Hepatic stellate cell (primary cell): ENCODE measurements at places on chromosomes 6 and 20.

GRCh38 chr6:123777563-123777962, 26.1 kb upstream of the NKAIN2 start:
- no peak for DNase-seq

DNA sequence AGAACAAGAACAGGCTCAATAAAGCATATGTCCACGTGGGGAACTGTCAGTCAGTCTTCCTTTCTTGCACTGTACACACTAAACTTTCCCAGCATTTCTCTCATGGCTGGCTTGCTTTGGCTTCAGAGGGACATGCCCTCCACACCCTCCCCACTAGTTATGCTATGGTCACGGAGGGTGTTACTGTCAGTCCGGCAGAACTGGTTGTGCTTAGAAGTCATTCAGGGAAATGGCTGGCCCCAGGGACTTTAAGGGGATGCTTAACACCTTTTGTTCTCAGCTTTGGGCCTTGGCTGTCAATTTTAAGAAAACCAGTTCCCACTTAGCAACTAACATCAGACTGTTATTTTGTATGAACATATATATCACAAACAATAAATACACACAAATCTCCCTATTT, 55.1 kb downstream of the ELOVL5 start:
- DNase-seq, result no peak

DNA sequence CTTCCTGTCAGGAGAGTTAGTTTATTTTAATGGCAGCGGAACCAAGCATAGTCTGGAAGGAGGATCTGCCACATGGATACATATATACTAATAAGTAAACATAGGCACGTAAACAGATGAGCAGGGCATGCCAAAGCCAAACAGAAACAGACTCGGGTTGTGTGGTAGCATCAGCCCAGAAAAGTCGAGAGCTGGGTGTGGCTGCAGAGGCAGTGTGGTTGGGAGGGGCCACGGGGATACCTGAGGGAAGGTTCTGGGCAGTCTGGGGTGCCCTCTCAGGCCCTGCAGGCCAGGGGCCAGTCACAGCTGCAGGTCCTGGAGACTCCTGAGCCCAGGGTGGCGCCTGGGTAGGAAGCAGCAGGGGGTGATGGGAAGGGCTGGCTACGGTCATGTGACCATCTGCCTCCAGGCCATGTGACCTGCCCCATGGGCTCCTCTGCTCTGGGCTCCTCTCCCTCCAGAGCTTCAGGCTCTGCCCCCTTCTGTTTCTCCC, 42.8 kb upstream of the MRPS10 start:
- DNase-seq, result no peak

GRCh38 chr6:90478278-90478677, 108.6 kb downstream of the MAP3K7 start:
- DNase-seq, result no peak

GRCh38 chr6:134626086-134626485, 308.2 kb upstream of the SGK1 start:
- no peak for DNase-seq

DNA sequence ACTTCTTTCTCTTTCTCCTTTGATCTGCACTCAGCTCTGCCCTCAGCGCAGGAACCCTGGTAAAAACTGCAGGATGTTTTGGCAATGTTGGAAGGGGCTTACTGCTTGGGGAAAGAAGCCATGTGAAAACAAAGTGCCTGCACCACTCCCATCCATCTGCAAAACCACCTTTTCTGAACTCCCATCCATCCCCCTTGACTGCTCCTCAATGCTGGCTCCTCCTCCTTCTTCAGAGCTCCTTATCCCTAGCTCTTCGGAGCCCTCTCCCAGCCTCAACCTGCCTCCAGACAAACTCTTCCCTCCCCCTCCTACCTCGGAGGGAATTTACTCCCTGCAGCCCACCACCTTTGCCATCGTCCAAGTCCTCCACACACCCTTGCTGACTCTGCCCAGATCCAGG, 4.2 kb upstream of the ZBTB12 start:
- no peak for DNase-seq

DNA sequence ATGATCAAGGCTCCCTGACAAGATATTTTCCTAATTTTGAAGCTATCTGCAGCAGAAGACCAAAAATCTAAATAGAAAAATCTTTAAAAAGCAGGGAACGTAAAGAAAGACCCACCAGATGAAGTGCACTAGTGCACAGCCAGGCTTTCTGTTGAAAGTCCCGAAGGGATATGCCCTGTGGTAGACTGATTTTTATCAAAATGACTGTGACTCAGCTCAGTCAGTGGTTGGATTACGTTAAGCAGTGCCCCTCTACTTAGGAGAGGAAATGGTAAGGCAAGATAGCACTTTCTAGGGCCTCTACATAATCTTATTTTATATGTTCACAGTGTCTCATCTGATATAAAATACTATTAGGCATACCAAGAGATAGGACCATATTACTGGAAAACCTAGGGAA, 123.4 kb upstream of the RAB32 start:
- DNase-seq, result no peak

DNA sequence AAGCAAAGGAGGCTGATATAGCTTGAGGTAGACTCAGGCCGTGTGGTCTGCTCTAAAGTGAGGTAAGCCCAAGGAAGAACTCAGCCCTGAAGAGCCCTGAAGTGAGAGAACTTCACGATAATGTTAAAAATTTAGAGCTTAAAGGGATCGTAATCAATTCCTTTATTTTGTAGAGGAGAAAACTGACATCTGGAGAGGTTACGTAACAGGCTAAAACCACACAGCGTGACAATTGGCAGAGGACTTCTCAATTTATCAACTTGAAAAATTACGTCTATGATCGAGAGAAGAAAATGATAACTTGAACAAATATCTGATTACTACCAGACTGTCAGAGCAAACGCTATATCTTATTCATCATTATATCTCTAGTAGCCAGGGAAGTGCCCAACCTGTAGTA, 121.8 kb upstream of the FOXO3 start:
- DNase-seq, result no peak

GRCh38 chr20:63230800-63231268, 4.9 kb upstream of the BIRC7 start:
- DNase-seq, result peak; percentile 76

- peak; percentile 55 for DNase-seq
Measured at GRCh38 chr6:13485923-13486562, 1.4 kb downstream of the GFOD1 start.

DNA sequence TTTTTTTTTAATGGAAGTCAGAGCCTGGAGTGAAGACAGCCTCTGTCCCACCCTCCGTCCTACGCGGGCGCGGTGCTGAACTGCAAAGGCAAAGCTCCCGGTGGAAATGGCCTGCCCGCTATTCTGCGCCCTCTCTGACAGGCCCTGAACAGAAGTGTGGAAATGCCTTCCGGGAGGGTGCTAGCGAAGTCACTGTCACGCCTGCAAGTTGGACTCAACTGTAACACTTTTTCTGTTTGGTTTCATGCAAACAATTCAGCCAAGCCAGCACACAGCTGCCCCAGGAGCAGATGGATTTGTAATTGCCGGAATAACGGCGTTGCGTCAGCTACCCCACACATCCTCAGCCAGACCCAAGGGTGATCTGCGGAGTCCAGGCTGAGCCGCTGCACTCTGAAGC, 107.6 kb downstream of the PSMB1 start:
- no peak for DNase-seq

GRCh38 chr6:145428706-145429105, 306.6 kb downstream of the EPM2A start:
- no peak for DNase-seq

DNA sequence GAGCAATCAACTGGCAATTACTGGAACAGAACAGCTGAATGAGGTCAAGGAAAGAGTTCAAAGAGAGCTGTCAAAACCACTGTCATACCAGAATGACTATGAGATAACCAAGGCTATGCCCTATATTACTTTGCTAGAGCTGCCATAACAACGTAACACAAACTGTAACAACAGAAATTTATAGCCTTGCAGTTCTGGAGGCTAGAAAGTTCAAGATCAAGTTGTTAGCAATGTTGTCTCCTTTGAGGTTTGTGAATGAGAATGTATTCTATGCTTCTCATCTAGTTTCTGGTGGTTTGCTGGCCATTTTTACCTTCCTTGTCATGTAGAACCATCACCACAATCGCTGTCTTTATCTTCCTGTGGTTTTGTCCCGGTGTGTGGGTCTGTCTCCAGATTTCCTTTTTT, 1323.0 kb upstream of the GJE1 start:
- no peak for DNase-seq

GRCh38 chr6:68826501-68826900, 191.4 kb downstream of the ADGRB3 start:
- no peak for DNase-seq

GRCh38 chr6:150813993-150814359, 51.5 kb upstream of the MTHFD1L start:
- DNase-seq, result no peak

- DNase-seq, result no peak
Measured at GRCh38 chr6:95230071-95230740, 347.1 kb upstream of the MANEA start.

- no peak for DNase-seq
Measured at GRCh38 chr6:33742092-33742491, 4.6 kb downstream of the IP6K3 start.

GRCh38 chr6:42925248-42925857, 3.9 kb upstream of the CNPY3 start:
- no peak for DNase-seq

- DNase-seq, result no peak
Measured at GRCh38 chr20:63595416-63596127, 21.5 kb upstream of the HELZ2 start.

- no peak for DNase-seq
Measured at GRCh38 chr6:166010136-166010960, 157.3 kb downstream of the TBXT start.

DNA sequence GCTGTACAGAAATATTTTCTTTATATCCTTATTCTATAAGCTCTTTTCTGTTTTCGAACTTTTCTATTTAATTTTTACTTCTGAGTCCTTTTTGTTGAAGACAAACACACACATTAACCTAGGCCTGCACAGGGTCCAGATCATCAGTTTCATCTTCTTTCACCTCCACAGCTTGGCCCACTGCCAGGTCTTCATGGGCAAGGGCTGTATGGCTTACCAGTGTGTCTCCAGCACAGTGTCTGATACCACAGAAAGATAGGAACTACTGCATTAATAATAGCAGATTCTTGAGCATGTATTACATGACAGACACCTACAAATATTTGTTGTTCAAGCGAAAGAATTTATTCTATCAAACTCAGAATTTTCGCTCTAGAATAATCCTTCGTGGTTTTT, 24.4 kb downstream of the QKI start:
- DNase-seq, result no peak

DNA sequence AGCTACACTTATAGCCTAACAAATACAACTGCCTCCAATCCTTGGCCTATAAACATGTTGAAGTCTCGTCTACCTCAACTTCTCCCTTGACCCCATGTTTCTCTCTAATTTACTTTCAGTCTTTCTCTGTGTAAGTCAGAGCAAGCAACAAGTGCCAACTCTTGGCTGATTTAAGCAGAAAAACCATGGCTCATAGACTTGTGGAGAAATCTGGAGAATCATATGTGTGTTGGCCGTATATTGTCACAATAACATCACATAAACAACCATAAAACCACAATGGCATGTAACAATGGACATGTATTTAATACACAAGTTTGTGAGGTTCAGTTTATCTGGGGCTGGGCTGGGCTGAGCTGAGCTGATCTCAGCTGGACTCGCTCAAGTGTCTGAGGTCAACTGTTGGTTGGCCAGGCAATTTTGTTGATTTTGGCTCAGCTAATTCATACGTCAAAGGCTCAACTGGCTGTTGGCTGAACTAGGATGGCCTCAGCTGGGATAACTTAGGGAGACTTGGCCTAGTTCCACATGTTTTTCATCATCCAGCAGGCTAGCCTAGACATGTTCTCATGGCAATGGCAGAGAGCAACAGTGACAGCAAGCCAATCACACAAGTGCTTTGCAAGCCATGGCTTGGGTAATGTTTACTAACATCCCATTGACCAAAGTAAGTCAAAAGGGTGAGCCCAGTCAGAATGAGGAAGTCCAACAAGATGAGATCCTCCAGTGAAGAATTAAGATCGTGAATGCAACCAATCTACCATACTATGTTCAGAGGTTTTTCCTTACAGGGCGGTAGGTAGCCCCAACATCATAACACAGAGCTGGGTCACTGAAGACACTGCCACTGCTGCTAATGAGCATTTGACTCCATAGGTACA, 12.9 kb upstream of the TBC1D22B start:
- peak; percentile 70 for DNase-seq

GRCh38 chr6:55003719-55004430, 157.3 kb downstream of the FAM83B start:
- DNase-seq, result no peak

DNA sequence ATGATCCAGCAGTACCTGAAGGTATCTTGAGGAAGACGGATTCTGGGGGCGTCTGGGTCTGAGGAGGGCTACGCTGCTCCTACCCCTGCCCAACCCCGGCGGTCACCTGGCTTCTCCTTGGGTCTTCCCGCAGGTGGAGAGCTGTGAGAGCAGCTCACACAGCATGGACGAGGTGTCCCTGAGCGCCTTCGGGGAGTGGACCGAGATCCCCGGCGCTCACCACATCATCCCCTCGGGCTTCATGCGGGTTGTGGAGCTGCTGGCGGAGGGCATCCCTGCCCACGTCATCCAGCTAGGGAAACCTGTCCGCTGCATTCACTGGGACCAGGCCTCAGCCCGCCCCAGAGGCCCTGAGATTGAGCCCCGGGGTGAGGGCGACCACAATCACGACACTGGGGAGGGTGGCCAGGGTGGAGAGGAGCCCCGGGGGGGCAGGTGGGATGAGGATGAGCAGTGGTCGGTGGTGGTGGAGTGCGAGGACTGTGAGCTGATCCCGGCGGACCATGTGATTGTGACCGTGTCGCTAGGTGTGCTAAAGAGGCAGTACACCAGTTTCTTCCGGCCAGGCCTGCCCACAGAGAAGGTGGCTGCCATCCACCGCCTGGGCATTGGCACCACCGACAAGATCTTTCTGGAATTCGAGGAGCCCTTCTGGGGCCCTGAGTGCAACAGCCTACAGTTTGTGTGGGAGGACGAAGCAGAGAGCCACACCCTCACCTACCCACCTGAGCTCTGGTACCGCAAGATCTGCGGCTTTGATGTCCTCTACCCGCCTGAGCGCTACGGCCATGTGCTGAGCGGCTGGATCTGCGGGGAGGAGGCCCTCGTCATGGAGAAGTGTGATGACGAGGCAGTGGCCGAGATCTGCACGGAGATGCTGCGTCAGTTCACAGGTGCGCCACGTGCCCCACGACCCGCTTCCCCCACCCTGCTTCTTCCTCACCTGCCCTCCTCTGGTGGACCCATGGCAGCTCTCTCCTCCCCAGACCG, 166.9 kb upstream of the RNF24 start:
- DNase-seq, result no peak

GRCh38 chr20:17666481-17666880, 15.6 kb downstream of the RRBP1 start:
- no peak for DNase-seq
